Right hindlimb (tissue), 1 donor: ENCODE measurements at places on chromosomes 4 and X.

GRCh38 chr4:138329506-138330070 is 87.4 kb upstream of the SLC7A11 start:
- no peak for DNase-seq

- no peak for DNase-seq
These were observed 195.2 kb downstream of the CCNG2 start for GRCh38 chr4:77352192-77352591.

- DNase-seq, result no peak
These were observed 9.7 kb upstream of the ANTXR2 start for GRCh38 chr4:80082693-80083092.

GRCh38 chrX:129640737-129641136 is 14.0 kb downstream of the APLN start:
- DNase-seq, result no peak

DNA sequence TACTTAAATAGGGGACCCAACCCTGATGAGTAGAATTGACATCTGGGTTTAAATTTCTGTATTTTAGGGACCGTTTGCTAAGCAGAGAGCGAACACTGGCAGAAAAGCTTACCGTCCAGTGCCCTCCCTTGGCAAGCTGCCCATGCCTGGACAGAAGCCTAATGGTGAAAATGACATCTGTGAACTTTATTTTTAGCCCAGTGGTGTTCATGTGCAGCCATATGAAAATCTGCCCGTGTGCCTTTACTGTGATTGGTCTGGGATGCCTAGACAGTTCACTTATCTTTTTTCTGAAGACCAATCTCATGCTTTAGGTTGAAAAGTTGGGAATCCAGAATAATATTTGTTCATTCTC is 1.1 kb downstream of the STBD1 start:
- DNase-seq, result peak; percentile 32

- DNase-seq, result peak; percentile 61
These were observed 4.1 kb downstream of the ZNF185 start for GRCh38 chrX:152901816-152902501.

DNA sequence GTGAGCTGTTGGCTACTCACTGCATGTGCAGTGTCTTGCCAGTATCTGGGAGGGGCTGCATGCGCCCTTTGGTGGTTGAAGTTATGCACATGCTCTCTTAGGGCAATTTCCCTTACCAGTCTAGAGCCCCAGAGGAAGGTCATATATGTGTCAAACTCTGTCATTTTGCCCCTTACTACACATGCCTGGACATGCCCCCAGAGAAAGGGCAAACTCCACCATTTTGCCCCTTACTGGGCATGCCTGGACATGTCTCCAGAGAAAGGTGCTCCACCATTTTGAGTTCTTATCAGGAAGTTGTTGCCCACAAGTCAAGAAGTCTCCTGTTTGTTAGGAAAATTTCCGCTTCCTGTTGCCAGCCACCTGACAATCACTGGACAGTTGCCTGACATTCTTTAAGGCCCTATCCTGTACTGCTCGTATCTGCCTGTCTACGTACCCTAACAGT is 56.4 kb upstream of the PLAC8 start:
- no peak for DNase-seq

DNA sequence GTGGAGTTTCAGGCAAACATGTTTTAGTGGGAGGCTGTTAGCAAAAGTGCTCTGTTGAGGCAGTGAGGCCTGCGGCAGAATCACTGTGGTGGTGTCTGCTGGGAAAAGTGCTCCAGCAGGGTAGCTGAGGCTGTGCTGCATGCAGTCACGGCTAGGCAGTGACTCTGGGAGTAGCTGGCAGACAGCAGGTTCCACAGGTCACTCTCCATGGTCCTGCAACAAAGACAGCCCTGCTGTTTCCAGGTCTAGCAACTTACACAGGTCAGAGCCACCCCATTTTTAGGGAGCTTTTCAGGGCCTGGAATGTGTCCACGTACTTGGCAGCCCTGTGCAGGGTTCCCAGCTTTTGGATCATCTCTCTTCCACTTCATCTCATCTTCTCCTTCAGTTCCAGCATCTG is 184.3 kb downstream of the NAA11 start:
- DNase-seq, result peak; percentile 19

DNA sequence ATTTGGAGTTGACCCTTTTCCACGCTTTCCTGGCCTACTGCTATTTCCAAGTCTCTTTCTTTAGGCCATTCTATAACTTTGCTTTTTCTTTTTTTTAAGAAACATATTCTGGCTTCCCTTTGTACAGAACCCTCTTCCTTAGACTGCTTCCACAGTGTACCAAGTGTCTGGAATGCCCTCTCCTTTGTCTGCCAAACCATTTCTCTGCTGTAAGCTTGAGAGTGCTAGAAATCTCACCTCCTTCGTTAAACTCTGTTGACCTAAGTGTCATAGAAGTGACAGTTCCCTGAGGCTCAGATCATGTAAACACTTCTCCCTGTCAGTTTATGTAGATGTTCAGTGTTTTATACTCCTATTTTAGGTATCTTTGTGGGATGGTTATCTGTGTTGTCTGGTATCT is 108.4 kb downstream of the EDA start:
- DNase-seq, result no peak

DNA sequence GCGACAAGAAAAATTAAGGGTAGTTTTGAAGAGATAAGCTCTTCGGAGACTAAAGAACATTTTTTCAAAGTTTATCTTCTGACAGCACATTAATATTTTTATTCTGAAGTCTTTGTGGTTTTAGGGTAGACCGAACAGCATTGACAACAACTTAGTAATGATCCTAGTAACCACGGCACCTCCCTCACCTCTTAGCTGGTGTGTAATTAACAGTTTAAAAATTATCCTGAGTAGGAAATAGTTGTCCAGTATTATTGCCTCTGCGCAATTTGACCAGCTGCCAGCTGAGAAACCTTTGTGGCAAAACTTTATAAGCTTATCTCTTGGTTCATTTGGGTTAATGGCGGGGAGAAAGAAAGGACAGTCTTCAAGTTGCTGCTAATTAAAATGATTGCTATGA is 213.6 kb downstream of the CBLL2 start:
- no peak for DNase-seq

- DNase-seq, result no peak
These were observed 12.1 kb downstream of the HEPH start for GRCh38 chrX:66176134-66176533.

GRCh38 chr4:182486881-182487280 is 243.7 kb downstream of the TENM3 start:
- DNase-seq, result no peak

GRCh38 chr4:663438-664428 is 10.3 kb downstream of the ATP5ME start:
- DNase-seq, result peak; percentile 75
